Chondrocyte (in vitro differentiated cells): ENCODE measurements at places on chromosomes 7 and 10. TPM values are rescaled to one million over a fixed set of nuclear protein-coding genes. Genes with fewer than 3 reads are reported as not detected.

NODAL gene
- 0.49 TPM in 1 of 3 replicates, not detected in the others for total RNA-seq

GRCh38 chr10:934746-935406, 3.4 kb upstream of the LARP4B start:
- peaks cover 19% of the 10 kb centered on the region for H3K4me1 ChIP-seq
- H3K27ac ChIP-seq: no peak overlapping the region
- DNase-seq: no peak
- no peaks in the 10 kb centered on the region for H3K27me3 ChIP-seq
- no peak overlapping the region for H3K4me3 ChIP-seq

OR9A2 gene
- not detected in 3 replicates for total RNA-seq

GRCh38 chr7:5700391-5700985, 81.0 kb downstream of the RNF216 start:
- DNase-seq: no peak
- H3K4me1 ChIP-seq: peaks cover 81% of the 10 kb centered on the region
- no peak overlapping the region for H3K4me3 ChIP-seq
- H3K36me3 ChIP-seq: peaks cover 13% of the 10 kb centered on the region

DNA sequence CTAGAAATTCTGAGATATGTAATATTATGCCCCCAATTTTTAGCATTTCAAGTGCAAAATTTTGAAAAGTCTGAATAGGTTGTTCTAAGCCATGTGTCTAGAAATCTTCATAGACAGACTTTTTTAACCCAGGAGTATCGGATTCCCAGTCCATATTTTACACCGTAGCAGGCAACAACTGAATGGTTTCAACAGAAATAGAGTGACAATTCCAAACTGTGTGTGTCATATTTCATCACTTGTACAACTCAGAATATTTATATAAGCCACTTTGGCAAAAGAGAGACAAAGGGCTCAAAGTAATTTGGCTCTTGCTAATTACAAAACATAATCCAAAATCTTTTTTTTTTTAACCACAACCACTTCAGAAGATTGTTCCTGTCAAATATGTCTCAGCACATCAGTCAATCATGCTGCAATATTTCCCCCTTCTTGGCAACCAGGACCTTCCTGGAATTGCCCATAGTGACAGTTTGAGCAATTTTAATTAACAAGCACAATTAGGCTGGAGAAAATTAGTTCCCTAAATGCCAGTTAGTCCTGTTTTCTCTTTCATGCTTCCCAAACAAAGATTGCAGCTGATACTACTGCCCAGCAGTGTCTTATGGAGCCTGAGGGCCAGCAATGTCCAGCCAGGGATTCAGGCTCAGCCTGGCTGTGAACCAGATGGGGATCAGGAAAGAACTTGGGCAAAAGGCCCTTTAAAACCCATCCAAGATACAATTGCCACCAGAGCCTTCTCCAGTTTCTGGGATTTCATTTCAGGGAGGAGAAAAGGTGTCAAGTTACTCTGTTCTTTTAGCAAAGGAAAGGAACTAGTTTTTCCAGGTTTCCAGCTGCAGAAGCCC, 533.3 kb upstream of the GHITM start:
- H3K36me3 ChIP-seq: no peaks in the 10 kb centered on the region
- peaks cover 28% of the 10 kb centered on the region for H3K4me1 ChIP-seq
- H3K27ac ChIP-seq: no peak overlapping the region
